ENCODE measurements at places on chromosomes 3 and 15.

GRCh38 chr3:50554553-50554952, 13.0 kb downstream of the C3orf18 start:
- no peak for DNase-seq

DNA sequence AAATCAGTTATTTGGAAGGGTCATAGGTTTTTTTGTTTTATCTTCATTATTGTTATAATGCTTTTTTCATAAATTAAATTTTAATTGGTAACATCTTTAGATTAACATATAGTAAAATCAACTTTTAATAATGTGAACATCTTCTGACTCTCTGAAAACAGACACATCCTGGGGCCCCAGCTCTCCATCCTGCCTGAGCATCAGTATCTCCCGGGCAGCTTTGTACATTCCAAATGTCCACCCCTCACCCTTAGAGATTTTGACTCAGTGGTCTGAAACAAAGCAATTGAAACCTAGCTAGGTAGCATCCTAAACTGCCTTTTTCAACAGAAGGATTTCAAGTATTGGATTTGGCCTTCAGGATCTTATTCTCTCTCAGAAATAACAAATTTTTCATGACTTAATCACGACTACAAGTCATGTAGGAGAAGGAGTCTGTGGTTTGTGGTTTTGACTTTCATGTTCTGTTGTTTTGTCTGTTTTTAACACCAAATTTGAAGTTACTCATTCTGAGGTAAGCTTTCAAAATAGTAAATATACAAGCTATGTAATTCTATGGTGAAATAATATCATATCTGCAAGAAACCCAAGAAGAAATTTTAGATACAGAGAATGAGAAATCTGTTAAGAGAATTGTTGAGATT, 147.3 kb upstream of the UBE2E2 start:
- DNase-seq = no peak

GRCh38 chr15:36024031-36024688, 478.2 kb upstream of the DPH6 start:
- DNase-seq = no peak

- no peak for DNase-seq
Measured at GRCh38 chr3:38016847-38017444, 12.5 kb downstream of the PLCD1 start.

GRCh38 chr15:92884436-92885223, 15.5 kb upstream of the CHD2 start:
- no peak for DNase-seq

DNA sequence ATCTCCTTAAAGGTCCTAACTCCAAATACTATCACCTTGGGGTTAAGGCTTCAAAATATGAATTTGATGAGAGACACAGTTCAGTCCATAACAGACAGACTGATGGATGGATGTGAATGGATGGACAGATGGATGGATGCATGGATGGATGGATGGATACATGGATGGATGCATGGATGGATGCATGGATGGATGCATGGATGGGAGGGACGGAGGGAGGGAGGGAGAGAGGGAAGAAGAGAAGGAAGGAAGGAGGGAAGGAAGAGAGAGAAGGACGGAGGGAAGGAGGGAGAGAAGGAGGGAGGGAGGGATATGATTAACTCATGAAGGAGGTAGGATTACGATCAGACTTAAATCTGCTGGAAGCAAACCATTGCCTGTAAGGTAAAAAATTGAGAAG, 192.4 kb downstream of the LRRN1 start:
- no peak for DNase-seq

DNA sequence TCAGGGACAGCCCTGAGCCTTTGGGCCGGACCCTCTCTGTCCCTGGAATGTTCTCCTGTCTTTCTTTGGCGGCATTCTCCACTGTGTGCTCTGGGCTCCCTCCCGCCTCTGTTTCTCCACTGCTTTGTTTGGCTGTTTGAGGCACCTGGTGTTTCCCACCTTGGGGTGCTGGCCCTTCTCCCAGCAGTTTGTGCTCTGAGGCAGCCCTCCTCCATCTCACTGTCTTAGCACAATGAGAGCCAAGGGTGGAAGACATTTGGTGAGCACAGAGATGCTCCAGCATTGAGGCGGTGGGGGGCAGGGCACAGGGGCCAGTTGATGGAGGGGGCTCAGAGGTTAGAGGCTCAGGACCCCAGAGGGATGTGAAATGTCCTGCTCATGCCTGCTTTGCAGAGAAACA, 54.3 kb downstream of the RASGRF1 start:
- DNase-seq = no peak

GRCh38 chr15:31377030-31377429, 50.4 kb downstream of the KLF13 start:
- no peak for DNase-seq

- DNase-seq = no peak
Measured at GRCh38 chr3:184771301-184772127, 40.5 kb upstream of the VPS8 start.

- DNase-seq = no peak
Measured at GRCh38 chr3:24296441-24297205, 198.0 kb downstream of the THRB start.

GRCh38 chr3:152885076-152885475, 50.1 kb downstream of the P2RY1 start:
- no peak for DNase-seq

GRCh38 chr15:73483053-73483452, 40.1 kb downstream of the REC114 start:
- DNase-seq = no peak

DNA sequence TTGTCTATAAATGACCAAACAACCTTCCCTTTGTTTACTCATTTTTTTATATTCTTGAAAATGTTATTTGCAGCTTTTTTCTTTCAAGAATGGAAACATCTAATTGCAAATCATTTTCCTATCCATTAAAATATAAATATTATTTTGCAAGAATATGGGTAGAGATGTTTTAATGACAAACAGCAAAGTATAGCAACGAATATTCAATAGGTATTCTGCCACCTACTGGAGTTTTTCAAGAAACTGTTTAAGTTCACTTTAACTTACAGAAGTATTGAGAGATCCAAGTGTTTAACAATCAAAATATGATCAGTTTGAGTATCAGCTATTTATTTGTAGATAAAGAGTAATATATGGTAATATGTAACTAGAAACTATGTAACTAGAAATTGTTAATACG, 6.9 kb upstream of the EOGT start:
- DNase-seq = no peak

DNA sequence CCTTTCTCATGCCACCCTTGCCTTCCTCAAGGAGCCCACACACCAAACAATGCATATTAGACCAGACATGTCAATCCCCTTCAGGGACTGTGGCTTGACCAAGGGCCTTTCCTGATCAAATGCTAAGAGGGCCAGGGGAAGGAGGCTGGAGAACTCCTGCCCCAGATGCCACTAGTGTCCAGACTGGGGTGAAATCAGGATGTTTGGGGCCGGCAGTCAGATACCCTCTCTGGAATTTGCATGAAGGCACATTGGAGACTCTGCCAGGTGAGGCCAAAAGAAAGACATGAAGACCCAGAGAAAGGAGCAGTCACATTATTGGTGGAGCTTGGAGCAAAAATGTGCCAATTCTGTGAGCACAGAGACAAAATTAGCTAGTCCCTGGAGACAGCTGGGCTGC, 154.1 kb downstream of the TLE3 start:
- no peak for DNase-seq

DNA sequence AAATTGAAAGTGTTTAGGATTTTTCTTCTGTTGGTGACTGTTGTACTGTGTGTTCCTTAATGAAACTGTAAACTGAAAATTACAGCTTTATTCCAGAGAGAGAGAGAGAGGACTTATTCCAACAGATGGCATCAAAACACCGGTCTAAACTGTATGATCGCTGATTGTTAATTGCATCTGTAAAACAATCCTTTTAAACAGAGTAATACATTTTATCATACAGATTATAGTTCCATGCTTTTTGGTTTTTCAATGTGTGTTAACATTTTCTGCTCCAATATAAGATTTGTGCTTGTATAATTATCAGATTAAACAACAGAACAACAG, 289.7 kb upstream of the DNAJC19 start:
- DNase-seq = no peak

GRCh38 chr3:16452261-16452660, 61.2 kb downstream of the RFTN1 start:
- DNase-seq = no peak

- no peak for DNase-seq
Measured at GRCh38 chr3:16739541-16740105, 134.4 kb upstream of the DAZL start.

DNA sequence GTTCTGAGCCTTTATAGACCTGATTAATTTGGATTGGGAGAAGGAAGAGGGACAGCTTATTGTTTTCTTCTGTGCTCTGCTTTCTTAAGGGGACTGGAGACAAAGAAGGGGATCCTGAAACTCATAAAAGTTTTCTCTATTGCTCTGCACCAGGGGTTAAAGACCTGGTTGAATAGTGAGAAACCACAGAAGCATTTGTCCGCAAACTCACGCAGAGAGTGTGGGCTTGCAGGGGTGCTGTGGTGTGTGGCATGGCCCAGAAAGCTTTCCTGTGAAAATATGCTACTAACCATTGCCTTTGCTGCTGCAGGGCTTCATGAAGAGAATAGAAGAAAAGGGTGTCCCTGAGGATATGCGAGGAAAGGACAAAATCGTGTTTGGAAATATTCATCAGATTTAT, 73.1 kb upstream of the UMPS start:
- DNase-seq = no peak

GRCh38 chr3:65128346-65128745, 440.5 kb upstream of the ADAMTS9 start:
- DNase-seq = no peak

DNA sequence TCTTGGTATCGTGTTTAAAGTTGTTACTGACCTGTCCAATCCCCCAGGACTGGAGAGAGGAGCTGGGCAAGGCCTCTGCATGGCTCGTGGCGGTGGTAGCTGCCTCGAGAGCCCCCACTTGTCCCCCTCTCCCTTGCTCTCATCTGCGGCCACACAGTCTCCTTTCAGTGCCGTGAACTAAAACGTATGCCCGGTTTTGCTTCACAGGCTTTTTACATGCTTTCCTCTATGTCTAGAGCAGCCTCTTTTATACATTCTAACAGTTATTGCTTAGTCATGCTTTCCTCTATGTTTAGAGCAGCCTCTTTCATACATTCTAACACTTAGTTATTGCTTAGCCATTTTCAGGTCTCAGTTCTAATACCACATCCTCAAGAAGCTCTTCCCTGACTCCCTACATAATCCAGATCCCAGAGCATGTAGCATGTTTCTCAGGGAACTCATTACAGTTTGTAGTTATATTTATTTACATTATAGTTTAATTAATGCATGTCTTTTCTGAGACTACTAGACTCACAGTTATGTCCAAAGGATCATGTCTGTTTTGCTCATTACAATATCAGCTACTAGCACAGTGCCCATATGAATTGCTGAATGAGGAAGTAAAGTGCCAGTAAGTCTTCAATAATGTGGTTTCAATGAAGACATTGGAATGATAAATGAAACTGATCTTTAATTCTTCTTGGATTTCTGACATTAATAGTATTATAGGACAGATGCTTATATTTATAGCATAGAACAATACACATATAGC, 66.5 kb upstream of the TBL1XR1 start:
- DNase-seq = no peak

DNA sequence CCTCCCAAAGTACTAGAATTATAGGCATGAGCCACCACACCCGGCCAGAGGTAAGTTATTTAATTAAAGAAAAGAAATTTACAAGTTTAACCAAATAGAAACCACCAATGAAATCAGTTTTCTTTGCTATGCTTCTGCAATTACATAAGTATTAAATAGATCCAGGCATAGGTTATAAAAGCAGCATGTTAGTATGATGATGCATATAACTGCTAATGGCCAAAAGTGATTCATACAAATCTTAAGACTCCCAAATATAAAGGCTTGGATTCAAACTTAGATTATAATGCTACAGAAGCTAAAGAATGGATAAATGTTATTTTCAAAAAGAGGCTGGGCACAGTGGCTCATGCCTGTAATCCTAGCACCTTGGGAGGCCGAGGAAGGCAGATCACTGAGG, 32.8 kb upstream of the HDC start:
- no peak for DNase-seq

DNA sequence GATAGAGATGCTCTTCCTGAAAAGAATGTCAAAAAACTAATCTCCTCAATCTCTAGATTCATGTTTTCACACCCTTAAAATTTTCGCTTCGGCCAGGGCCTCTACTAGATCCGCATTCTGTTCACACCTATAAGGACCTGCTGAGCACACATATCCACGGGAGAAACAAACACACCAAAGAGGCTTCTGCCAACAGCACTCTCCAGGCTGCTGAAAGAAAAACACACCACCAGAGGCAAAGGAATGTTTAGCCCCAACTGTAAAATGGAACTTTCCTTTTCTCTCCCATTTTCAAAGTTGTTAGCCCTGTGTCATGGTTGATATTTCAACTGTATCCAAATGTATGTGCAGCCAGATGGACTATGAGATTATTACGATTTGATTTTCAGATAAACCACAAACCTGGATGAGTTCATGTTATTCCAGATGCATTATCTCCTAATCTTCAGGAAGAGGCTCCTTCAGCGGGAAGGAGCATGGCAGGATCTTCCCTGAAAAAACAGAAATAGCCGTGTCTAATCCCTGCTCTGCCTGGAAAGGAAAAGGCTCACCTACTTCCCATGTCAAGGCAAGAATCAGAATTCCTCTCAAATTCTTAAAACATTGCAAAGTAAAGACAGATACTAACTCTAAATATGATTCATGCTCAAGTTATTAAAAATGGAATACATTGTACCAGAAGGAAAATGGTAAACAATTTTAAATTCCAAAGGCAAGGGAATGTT, 442.7 kb upstream of the NR2F2 start:
- no peak for DNase-seq

- no peak for DNase-seq
Measured at GRCh38 chr15:76296849-76297248, 14.4 kb downstream of the ETFA start.

- DNase-seq = no peak
Measured at GRCh38 chr3:191637611-191638010, 176.6 kb downstream of the PYDC2 start.

Data from progenitor cell of endocrine pancreas (in vitro differentiated cells).